ENCODE measurements at places on chromosomes 2 and 18.
A peak's percentile ranks its signal among the peaks of the same experiment; 100 is the strongest.

DNA sequence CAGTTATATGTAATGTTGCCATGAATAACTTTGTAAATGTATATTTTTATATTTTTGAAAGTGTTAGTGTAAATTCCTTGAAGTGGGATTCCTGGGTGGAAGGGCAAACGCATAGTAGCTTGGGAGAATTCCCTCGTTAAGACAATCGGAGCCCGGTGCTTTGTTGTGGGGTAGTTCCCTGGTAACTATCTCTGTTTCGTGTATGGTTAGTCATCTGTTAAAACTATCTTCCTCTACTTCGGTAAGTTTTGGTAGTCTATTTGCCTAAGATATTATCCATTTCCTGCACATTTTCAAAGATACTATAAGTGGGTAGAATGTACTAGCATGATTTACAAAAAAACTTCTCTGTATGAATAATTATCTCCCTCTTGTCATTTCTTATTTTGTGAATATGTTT, 113.8 kb upstream of the NRXN1 start:
- no peak for ATAC-seq

DNA sequence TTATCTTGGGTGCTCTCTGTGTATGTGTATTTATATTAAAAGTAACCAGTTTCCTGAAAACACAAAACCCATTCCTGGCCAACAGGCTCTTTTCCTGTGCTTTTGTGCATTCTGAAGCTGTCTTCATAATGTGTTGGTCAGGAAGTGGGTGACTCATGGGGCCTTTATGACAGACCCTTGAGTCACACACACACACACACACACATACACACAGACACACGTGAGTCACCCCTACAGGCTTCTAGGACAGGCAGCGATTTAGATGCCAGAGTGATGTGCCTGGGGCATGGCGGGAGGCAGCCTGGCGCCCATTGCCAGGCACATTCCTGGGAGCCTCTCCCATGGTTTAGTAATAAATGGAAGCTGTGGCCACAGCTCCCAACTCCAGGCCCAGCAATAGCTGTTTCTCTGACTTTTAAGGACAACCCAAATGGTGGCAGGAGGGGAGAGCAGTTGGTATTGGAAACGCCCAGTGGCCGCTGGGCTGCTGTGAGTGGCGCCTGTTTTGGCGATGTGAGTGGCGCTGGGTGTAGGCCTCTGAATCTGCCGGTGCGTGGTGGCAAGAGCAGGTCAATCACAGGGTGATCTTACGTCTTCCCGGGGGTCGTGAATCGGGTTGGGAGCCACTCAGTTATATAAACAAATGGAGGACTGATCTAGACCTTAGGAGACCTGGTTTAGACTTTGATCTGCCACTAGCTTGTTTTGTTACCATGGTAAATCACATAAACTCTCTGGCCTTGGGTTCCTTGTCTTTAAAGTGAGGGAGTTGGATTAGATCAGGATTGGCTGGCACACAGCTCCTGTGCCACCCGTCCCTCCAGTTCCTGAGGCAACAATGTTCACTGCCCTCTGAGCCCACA, 150.7 kb upstream of the DLX2 start:
- peak; percentile 44 for ATAC-seq

GRCh38 chr2:18722101-18722500, 132.7 kb upstream of the NT5C1B start:
- ATAC-seq: no peak

DNA sequence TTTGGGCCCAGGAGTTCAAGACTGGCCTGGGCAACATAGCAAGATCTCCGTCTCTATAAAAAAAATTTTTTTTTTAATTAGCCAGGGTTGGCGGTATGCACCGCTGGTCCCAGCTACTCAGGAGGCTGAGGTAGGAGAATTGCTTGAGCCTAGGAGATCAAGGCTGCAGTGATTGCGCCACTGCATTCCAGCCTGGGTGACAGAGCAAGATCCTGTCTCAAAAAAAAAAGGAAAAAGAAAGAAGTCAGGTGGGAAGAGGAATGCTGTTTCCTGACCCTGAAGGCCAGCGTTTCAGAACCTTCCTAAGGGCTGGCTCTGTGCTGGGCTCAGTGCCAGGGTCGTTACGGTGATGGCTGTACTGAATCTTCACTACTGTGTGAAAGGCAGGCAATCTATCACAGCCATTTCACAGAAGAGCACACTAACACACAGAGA, 35.0 kb upstream of the AGAP1 start:
- no peak for ATAC-seq

GRCh38 chr18:60196836-60197606, 175.6 kb downstream of the MC4R start:
- no peak for ATAC-seq

DNA sequence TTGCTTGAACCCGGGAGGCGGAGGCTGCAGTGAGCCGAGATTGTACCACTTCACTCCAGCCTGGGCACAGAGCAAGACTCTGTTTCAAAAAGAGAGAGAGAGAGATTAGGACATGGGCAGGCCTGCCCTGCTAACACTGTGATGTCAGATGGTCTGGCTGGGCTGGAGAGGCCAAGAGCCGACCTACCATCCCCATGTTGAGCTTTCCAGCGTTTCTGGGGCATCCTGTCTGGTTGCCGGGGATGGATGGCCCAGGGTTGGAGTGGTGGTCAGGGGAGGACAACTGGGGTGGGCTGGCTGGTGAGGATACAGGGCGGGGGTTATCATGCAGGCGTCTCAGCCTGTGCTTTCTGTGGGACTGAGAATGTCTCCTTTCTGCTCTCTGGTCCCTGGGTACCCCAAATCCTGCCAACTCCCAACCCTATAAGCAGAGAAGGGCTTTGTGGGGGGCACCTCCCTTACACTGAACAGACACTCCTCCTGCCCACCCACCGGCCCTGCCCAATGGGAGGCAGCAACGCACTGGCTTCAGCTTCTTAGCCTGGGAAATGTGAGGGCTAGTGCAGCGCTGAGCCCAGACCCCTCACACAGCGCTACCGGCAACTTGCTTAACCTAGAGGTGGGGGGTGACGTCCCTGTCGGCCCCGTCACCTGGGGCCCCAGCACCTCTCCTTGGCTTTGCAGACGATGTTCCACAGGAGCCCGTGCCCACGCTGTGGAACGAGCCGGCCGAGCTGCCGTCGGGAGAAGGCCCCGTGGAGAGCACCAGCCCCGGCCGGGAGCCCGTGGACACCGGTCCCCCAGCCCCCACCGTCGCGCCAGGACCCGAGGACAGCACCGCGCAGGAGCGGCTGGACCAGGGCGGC, 5.4 kb downstream of the SNORC start:
- ATAC-seq: peak; percentile 28

DNA sequence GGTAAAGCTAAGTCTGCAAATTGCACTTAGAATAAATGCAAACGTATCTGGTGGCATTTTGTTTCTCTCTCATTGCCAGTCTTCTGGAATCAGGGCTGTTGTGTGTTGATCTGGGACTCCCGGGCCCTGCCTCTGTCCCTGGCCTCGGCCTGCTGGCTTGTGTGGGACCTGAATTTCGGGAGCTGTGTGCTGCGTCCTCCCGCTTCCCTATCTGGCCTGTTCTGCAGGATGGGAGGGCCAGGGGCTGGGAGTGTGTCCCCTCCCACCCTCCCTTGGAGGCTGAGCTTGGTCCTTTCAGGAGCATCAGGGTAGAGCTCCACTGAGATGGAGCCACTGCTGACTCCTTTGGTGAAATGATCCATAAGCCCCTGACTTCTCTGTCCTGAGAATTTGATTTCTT, 118.5 kb downstream of the ACKR3 start:
- no peak for ATAC-seq

DNA sequence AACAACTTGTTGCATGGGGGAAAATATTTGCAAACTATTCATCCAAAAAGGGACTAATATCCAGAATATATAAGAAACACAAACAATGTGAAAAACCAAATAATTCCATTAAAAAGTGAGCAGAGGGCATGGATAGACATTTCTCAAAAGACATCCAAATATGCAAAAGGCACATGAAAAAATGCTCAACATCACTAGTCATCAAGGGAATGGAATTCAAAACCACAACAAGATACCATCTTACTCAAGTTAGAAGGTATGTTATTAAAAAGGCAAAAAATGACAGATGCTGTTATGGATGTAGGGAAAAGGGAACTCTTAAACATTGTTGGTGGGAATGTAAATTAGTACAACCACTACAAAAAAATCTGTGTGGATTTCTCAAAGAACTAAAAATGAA, 396.5 kb downstream of the CCDC85A start:
- ATAC-seq: no peak

DNA sequence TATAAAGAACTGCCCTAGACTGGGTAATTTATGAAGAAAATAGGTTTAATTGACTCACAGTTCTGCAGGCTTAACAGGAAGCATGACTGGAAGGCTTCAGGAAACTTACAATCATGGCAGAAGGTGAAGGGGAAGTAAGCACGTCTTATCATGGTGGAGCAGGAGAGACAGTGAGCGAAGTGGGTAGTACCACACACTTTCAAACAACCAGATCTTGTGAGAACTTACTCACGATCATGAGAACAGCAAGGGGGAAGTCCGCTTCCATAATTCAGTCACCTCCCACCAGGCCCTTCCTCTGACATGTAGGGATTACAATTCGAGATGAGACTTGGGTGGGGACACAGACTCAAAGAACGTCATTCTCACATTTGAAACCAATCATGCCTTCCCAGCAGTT, 260.1 kb upstream of the FAM98A start:
- no peak for ATAC-seq

DNA sequence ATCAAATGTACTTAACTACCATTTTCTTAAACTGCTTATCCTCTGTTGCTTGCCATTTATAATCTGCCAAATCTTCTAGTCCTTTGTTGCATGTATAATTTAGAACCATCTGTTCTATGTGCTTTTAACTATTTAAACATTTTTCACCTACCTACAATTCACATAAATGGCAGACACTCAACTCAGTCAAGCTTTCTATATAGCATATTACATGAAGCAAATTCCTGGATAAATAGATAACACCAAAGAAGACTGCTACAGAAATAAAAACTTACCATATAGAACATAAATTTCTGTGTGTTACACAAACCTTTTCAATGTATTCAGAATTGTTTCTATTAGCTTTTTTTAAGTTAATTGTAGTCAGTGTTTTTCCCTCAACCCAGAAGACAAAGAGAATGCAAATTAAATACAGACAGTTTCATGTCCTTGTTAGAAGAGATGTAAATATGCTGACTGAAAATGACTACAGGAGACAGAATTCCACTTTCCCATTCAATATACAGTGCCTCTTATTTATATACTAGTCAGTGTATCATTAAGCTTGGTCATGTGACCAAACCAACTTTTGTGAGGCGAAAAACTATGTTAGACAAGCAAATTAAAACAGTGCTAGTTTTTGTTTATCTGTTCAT, 2.6 kb downstream of the BAZ2B start:
- ATAC-seq: no peak

DNA sequence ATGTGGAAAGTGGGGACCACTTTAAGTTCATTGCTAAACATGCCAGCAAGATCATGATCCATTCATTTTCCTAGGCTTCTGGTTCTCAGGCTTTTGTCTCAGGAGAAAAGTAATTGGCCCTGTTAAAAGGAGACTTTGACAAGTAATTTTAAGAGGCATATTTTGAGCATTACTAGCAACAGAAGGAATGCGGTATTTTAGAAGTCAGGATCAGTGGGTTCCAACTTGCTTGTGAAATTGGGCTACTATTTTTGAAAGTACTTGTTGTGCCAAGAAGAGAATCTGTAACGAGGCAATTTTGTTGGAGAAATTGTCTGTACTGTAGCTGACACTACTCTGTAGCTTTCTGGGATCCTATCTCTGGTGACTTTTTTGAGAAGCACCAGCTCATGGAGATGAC, 59.4 kb downstream of the CERS6 start:
- ATAC-seq: no peak

GRCh38 chr18:45713239-45713638, 10.7 kb upstream of the SLC14A1 start:
- ATAC-seq: no peak

- ATAC-seq: no peak
Measured at GRCh38 chr2:136137982-136138381, 20.0 kb upstream of the CXCR4 start.

Measured in motor neuron (in vitro differentiated cells).